ENCODE measurements at places on chromosomes 5 and 9. TPM values are rescaled to one million over a fixed set of nuclear protein-coding genes. Genes with fewer than 3 reads are reported as not detected.

DNA sequence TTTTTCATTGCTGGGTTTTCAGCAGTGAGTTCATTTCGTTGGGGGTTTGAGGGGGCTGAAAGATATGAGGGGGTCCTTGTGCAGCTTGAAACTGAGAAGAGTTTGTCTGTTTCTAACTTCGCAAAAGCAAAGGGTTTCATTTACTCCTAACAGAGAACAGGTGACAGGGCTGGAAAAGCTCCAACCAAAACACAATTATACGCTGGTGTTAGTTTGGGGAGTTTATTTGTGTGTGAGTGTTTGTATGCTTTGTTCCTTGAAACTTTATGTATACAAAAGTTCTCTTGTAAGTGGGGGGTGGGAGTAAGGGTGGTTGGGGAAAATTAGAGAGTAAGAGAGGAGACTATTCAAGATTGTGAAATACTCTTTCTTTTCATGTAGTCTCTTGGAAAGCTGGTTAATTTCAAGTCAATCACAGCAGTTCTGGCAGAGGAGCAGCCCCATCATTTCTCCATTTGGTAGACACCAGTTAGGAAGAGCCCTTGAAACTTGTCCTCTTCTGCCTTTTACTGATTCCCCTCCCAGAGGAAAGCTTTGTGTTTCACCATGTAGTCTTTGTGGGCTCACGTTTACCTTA, 881 bp downstream of the TNFAIP8 start:
- peak; percentile 56 for DNase-seq

- no peak for DNase-seq
Observed at GRCh38 chr5:149694007-149694406, 36.1 kb upstream of the PPARGC1B start.

DNA sequence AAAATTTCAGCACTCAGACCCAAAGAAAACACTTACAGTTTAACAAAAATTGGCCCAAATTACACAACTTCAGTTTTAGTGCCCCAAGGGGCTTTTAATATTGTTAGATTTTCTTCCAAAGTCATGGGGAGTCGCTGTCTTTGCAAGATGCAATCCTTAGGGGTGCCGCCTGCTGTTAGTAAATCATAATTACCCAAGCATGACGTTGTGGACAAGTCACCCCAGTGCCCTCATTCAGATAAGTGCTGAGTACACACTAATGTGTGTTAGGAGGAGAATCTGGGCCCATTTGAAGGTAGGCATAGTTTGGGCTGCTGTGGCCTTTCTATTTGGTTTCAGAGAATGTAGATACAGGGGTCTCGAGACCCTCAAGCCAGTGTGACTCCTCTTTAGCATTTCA, 138.1 kb downstream of the SV2C start:
- no peak for DNase-seq

GRCh38 chr9:110919050-110919435, 119.2 kb downstream of the LPAR1 start:
- DNase-seq = no peak

DNA sequence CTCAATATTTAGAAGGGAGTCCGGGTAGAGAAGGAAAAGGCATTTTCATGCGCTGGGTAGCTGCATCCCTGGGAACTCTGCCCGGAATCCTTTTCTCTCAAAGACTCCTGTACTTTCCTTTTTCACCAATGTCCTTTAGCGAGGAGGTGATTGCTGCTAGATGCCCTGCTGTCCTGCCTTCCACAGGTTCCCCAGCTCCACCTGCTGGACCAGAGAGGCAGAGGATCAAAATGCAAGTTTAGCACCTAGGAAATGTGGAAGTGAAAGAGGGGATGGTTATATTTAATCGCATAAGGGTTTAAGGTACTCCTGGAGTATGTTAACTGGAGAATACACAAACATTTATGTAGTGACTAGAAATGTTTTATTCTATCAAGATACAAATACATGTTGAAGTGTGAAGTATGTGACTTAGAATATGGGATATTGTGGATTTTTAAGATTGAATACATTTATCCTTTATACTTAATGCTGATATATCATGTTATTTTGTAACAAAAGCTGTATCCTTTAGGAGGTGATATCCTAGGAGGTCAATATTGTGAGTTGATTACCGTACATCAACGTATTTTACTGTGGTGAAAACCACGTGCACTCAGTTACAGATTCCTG, 145.7 kb downstream of the ARHGAP26 start:
- peak; percentile 41 for DNase-seq

DNA sequence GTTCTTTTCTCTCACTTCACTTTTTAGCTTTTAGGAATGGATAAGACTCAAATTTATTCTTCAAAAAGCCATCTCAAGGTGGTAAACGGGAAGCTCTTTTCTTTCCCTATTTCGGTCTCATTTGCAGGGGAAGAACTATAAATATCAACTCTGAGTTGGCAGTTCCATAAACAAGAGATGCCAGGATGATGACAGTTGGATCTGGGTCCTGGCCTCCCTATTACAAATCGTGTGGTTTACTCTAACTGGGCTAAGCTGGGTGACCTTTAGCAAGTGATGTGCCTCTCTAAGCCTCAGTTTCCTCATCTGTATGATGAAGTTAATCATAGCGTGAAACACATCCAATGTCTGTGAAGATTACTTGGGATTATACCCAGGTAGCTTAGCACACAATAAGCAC, 44.2 kb downstream of the TLE4 start:
- DNase-seq = no peak

DNA sequence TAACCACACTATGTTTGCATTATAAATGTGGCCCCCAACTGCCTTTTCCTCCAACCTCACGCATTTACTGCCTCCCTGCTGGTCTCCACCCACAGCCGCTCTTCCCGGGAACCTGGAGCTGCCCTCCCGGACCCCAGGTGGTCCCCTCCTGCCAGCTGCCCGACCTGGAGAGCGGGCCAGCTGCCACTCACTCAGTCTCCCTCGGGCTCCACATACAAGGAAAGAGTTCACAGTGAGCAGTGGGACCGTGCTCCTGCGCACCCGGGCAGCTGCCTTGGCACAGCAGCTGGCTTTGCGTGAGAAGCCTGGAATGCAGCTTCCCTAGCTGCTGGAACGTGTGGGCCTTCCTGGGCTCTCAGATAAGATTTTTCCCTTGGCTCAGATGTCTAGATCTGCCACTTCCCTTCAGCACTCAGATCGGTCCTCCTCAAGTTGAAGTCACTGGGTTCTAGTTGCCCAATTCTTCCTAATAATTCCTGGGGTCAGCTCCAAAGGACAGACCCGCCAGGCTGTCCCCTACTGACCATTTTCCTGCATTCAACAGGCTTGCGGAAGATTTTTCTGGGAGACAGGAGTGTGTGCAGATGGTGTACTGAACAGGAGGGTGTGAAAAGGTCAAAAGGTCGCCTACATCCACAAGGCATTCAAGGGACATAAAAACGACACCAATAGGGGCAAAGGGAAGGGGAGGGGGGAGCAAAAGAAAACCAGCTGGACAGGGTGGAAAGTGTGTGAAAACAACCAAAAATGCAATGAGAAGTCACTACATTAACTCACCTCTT, 69.1 kb downstream of the MYO10 start:
- DNase-seq = no peak

GRCh38 chr5:141934099-141934844, 10.6 kb downstream of the DELE1 start:
- DNase-seq = no peak

DNA sequence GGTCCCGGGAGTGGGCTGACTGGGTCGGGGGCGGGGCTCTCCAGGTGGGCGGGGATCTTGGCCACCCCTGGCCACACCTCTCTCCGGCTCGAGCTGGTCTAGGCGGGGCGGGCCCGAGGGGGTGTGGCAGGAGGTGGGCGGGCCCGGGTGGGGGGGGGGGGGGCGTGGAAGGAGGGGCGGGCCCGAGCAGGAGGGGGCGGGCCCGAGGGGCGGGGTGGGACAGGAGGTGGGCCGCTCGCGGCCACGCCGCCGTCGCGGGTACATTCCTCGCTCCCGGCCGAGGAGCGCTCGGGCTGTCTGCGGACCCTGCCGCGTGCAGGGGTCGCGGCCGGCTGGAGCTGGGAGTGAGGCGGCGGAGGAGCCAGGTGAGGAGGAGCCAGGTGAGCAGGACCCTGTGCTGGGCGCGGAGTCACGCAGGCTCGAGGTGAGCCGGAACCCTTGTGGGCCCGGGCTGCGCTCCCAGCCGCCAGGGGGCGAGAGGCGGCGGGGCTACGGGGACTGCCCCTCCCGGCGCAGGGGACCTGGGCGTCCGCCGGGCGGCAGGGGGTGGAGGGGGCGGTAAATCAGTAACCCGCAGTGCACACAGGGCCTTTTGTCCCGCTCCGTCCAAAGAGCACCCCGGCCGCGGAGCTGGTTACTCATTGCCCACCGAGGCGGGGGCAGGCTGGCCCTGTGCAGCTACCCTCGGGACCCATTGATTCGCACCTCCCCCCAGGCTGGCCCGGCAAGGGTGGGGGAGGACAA, at the start of gene FGFR4:
Gene FGFR4 (plus strand): TSS at position 262 of the 744 bp plus-strand sequence. CDS start 2,688 bp downstream, outside the sequence.
- peak; percentile 67 for DNase-seq

DNA sequence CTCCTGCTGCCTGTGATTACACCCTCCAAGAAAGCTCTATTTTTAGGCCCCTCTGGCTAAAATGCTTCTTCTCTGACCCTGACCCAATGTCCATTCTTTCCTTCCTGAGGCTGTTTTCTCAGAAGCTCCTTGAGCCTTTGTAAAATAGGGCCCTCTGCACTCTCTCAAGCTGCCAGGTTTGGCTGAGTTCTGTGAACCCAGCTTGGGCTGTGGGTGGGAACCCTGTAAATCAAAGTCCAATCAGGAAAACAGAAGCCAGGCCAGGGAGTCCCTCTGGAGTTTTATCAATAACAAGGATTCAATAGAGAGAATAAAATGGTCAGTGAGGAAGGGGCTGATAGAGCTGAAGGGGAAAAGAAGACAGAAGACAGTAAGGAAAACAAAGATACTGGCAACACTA, 43.7 kb upstream of the ERCC6L2 start:
- no peak for DNase-seq

DNA sequence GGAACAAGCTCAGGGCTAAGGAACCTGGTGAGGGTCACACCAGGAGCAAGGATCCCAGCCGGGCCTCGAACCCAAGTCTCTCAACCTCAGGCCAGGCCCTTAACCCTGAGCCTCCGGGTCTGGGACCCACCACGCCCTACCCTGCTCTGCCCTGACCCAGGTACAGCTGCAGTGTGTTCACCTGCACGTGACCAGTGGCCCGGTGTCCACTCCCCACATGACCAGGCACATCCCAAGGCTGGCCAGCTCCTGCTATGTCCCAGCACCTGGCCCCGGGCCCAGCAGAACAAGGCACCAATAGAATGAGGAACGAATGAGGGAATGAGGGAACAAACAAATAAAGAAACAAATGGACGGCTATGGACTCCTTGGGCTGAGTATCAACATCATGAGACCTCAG, 112.0 kb upstream of the SARDH start:
- DNase-seq = no peak

DNA sequence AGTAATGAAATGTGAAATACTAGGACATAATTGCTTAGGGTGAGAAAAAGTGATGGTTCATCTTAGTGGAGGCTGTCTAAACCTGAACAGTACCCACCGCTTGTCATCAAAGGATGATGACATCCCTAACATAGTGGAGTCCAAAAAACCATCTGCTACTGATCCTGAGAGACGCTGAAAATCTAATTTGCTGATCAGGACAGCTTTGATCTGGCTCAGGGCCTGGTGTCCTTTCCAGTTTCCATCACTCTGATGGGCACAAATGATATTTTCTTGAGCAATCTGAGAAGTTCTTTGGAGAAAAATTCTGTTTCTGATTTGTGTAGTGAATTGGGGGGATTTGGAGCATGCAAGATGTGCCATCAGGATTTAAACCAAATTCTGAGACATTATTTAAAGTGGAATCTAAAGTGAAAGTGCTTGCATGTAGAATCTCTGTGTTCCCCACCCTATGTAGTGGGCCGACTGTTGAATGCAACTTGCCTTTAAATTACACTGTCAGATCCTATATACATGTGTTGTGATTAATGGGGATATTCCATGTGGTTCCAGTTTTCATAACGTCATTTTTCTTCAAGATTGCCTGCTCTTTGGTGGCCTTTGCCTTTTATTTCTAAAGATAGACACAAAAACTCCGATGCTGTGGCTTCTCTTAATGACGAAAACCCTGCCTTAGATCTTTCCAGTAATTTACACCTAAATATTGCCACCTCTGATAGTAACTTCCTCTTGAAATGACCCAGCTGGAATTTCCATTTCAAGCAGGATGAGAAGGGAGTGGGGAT, 213.2 kb downstream of the PCSK5 start:
- DNase-seq = no peak

- DNase-seq = no peak
Observed at GRCh38 chr9:137788561-137789294, 88.9 kb upstream of the CACNA1B start.

- DNase-seq = no peak
Observed at GRCh38 chr5:137115152-137115551, 384.0 kb downstream of the SPOCK1 start.

DNA sequence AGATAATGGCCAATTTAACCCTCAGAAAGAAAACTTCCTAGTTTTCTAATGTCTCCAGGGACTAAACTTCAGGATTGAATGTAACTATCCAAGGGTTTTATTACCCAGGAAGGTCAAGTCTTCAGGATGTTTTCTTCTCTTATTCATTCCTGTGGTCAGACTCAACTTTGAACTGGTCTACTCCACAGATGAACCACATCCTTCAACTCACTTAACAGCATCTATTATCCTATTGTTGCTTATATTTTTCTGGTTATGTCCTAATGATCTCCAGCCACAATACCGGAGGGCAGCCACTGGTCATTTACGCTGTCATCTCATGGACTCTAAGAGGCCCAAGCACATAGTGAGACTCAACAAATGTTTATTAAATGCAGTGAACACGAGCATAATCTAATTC, 47.2 kb upstream of the LIFR start:
- DNase-seq = no peak

DNA sequence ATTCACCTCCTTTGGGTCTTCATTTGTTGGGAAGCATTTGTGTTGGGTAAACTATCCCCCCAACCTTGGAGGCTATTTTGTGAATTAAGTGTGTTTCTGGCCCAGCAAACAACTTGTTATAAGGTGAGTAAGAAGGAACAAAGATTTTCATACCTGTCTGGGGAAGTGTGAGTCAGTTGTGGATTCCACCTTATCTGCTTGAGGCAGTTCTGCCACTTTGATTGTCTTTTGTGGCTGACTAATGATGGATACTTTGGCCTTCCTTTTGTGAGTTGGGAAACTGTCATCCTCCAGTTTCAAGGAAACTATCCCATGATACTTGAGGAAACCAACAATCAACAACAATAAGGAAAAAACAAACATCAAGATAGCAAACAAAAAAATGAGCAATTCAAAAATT, 24.6 kb upstream of the CER1 start:
- DNase-seq = no peak

DNA sequence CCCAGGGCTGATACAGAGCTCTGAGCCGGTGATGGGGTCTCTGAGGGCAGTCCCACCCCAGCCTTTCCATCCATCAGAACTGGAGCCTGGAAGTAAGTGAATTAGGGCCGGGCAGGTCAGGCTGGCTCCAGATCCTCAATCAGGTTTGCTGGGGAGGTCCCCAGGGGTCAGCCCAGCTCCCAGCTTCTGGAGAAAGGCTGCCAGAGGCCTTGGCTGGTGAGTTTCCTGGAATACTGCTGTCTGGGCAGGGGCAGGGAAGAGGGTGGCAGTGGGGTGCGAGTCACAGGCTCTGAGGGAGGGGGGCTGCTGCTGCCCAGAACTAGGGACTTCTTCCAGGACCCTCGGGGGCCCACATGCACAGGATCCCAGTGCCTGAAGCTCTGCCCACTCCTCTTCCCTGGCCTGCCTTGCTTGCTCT, 200.6 kb upstream of the MVB12B start:
- no peak for DNase-seq

- no peak for DNase-seq
Observed at GRCh38 chr5:122073018-122073417, 5.0 kb downstream of the LOX start.

Gene MARCHF11
- polyA plus RNA-seq = not detected

Gene FOXD4L5
- polyA plus RNA-seq = 0.31 TPM

Gene AIF1L
- 41.1 TPM for polyA plus RNA-seq
